ENCODE measurements at places on chromosomes 4 and X.

DNA sequence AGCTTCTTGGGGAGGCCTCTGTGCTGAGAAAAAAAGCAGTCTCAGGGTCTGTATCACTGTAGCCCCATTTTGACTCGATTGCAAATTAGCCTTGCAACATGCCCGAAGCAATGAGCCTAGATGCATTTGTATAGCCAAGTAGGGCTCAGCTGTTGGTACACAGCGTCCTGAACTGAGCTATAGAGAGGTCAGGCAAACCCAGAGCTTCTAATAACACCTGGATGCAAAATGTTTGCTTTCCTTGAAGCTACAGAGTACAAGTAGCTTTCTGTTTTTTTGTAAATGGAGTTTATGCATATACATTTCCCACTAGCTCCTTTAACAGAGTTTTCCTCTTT is 87.8 kb downstream of the PLAC1 start:
- no peak for DNase-seq

DNA sequence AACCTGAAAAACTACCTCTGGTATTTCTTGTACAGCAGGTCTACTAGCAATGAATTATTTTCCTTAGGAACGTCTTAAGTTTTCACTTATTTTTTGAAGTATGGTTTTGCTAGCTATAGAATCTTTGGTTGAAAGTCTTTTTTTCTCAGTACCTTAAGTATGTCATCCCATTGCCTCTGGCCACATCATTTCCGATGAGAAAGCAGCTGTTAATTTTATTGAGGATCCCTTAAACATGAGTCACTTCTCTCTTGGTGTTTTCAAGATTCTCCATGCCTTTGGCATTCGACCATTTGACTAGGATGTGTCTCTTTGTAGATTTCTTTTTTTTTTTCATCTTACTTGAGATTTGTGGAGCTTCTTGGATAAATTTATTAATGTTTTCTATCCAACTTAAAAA is 803.8 kb upstream of the AMOT start:
- DNase-seq, result no peak

GRCh38 chr4:151771664-151772063 is 10.9 kb upstream of the GATB start:
- no peak for DNase-seq

- no peak for DNase-seq
These were observed 98.8 kb downstream of the PCDH10 start for GRCh38 chr4:133247861-133248260.

DNA sequence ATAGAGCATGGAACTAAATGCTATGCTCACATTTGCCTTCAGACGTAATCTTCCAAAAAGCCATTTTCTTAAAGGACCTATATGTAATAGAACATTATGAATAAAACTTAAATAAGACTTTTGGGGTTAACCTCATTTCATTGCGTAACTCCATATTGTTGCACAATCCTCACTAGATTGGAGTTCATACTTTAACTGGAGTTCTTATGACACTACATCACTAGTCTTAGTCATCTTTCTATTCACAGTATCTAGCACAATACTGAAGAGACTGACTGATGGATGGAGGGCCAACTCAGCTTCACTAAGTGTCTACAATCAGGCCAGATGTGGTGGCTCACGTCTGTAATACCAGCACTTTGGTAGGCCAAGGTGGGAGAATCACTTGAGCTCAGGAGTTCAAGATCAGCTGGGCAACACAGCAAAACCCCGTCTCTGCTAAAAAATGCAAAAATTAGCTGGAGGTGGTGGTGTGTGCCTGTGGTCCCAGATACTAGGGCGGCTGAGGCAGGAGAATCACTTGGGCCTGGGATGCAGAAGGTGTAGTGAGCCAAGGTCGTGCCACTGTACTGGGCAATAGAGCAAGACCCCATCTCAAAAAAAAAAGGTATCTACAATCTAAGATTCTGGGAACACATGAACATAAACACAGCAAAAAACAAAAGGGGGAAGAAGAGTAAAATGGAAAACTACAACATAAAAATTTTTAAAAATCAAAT is 80.8 kb upstream of the MAB21L2 start:
- DNase-seq, result no peak

GRCh38 chrX:51955200-51955599 is 61.8 kb downstream of the MAGED1 start:
- DNase-seq, result no peak

GRCh38 chr4:145308598-145308997 is 128.2 kb upstream of the OTUD4 start:
- no peak for DNase-seq

DNA sequence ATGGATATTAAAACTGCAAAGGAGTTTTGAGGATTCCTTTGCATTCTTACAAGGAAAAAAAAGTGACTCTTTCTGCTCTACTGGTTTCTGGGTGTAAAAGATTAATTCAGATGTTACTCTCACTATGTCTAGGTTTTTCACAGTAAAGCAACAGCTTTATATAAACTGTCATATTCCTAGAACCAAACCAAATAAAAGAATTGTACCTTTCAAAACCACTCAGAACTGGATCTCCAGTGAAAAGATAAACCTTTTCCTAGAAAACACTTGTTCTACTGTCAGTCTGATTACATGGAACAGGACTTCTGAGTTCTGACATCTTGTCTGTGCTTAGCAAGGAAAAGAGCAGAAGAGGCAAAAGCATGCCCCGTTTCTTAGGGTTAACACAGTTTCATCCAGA is 5.0 kb upstream of the PPID start:
- no peak for DNase-seq

GRCh38 chr4:21976166-21976565 is 27.6 kb upstream of the KCNIP4 start:
- no peak for DNase-seq

GRCh38 chr4:17058536-17058915 is 160.1 kb upstream of the LDB2 start:
- no peak for DNase-seq

GRCh38 chr4:66949419-66949818 is 595.9 kb downstream of the CENPC start:
- DNase-seq, result no peak

DNA sequence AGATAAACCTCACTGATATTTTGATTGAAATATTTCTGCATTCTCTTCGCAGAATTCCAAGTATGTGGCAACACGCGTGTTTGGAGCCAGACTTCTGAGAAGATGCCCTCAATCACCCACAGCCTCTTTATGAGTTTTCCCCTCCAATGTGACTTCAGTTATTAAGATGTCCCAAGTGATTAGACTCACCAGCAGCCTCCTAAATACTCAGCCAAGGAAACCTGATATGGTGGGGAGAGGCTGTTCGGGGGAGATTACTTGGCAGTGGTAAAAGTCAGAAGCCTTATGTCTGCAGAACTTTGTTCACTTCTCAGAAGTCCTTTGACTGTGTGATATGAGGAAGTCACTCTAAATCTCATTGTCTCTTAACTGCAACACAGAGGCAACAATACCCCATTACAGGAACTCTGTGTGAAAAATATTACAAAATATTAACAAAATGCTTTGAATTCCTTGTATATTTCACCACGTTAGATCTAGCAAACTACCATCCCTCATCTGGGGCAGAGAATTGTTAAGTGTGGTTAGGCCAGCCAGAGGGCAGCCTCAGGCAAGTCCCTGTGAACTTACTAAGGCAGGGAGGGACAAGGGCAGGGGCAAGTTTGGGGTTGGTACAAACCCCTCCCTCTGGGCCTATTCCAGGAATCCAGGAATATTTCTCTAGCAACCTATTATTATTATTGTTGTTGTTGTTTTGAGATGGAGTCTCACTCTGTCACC is 151.4 kb upstream of the USP9X start:
- no peak for DNase-seq

GRCh38 chr4:3137908-3138307 is 63.4 kb downstream of the HTT start:
- DNase-seq, result no peak

DNA sequence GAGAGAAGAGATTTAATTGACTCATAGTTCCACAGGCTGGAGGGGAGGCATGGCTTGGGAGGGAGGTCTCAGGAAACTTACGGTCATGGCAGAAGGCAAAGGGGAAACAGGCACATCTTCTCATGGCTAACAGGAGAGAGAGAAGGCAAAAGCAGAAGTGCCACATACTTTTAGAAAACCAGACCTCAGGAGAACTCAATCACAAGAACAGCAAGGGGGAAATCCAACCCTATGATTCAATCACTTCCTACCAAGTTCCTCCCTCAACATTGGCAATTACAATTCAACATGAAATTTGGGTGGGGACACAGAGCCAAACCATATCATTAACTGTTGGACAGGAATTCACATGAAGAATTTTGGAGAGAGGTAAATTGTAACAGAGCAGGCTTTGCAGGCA is 485.3 kb upstream of the PITX2 start:
- DNase-seq, result no peak

DNA sequence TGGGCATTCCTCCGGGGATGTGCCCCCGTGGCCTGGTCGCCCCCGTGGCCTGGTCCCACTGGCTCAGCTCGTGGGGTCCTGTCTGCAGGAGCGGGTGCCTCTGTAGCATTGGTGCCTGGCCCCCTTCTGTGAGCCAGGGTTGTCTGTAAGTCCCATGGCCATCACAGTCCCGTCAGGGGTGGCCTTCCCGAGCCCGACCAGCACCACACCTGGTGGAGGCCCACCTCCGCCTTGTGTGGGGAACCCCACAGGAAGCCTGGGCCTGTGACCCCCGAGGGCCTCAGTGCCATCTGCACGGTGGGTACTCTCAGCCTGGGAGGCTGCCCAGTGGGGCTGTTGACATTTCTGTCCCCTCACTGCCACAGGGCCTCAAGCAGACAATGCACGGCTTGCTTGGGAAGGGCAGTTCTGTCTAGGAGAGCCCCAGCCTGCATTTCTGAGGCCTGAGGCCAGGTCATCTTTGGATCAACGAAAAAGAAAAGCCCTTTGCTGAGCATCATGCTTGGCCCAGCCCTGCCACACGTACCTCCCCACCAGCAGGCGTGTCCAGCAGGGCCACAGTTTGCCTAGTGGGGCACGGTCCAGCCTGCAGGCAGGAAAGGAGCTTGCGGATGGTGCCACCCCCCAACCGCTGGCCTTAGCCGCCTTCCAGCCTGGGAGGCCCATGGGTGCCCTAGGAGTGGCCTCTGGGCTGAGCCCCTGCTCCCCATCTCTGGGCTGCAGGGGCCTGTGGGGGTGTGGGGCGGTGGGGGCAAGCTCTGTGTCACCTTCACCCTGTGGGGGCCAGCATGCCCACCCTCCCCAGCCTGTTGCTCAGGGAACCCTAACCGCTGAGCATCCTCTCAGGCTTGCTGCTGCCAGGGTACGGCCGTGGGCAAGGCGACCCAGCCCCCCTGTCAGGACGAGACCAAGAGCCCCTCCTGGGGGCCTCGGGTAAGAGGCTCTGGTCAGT is 23.2 kb downstream of the NKX1-1 start:
- no peak for DNase-seq

DNA sequence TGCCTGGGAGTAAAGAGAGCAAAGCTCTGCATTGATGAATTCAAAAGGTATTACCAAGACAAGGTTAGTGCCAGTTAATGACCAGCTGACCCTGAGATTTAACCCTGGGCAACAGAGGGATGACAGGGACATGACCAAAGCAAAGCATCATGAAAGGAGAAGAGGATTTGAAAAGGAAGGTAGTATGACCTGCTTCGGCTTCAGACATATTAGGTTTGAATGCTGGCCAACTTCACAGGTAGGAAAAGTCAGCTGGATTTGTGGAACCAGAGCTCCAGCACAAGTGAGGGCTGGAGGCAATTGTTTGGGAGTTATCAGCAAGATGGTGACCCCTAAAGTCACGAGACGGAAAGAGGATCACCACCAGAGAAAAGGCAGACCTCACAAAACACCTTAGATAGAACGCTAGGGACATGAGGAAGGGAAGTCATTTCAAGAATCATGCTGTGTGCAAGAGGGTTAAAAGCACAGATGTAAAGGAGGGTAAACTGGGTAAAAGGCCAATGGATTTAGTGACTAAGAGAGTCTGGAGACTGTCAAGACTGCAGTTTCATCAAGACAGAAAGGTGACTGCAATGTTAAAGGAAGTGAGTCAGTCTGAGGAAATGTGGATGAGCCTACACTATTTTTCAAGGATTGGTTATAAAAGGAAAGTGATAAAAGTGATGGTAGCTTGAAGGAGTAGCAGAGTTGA is 45.6 kb downstream of the SH3RF1 start:
- DNase-seq, result no peak

GRCh38 chr4:105150503-105150902 is 3.8 kb downstream of the TET2 start:
- no peak for DNase-seq

GRCh38 chrX:38662640-38663039 is 101.3 kb downstream of the TSPAN7 start:
- no peak for DNase-seq

GRCh38 chr4:791898-792625 is 33.9 kb downstream of the CPLX1 start:
- peak; percentile 46 for DNase-seq

- no peak for DNase-seq
These were observed 2399.8 kb upstream of the TENM3 start for GRCh38 chr4:179843370-179843769.

GRCh38 chrX:48509245-48509590 is 426 bp downstream of the PORCN start:
- no peak for DNase-seq

- DNase-seq, result no peak
These were observed 75.5 kb downstream of the GALNT7 start for GRCh38 chr4:173243917-173244658.

GRCh38 chr4:132619968-132620367 is 529.1 kb upstream of the PCDH10 start:
- no peak for DNase-seq

- no peak for DNase-seq
These were observed 256.9 kb upstream of the TEX13A start for GRCh38 chrX:105477351-105477750.

GRCh38 chrX:47817897-47818296 is 18.8 kb upstream of the ZNF81 start:
- no peak for DNase-seq

GRCh38 chrX:35665311-35665710 is 132.8 kb upstream of the MAGEB16 start:
- no peak for DNase-seq

GRCh38 chr4:122755675-122756074 is 23.2 kb downstream of the BBS12 start:
- DNase-seq, result no peak

DNA sequence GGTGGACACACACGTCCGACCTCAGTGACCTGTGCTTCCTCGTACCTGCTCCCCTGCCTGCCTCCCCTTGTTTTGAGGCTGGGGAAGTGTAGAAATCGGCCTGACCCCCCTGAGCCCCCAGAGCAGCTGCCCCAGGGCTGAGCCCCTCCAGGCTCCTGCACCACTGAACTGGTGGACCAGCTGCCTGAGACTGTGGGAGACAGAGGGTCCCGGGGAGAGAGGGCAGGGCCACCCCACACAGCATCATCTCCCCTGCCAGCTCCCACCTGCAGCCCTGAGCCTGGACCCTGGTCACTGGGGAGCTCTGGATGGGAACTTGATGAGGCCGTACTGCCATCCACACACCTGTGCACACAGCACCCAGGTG is 15.0 kb upstream of the NAT8L start:
- DNase-seq, result no peak

- no peak for DNase-seq
These were observed 800.4 kb upstream of the AGA start for GRCh38 chr4:178242655-178243054.

DNA sequence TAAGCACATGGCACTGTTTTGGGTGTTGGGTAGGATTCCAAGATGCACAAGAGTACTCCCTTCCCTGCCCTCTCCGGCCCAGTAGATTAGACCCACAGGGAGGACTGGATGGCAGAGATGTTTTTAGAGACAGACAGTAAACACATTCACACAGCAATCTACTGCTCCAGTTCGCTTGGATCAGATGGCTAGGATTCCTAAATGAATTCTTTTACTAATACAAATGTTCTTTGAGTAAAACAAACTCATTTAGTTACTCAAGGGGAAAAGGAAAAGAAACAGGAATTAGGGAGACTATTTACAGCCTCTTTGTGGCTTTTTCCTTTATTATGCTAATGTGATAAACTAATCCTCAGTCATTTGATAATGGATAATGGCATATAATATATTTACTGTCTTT is 5.9 kb downstream of the SNX25 start:
- no peak for DNase-seq

Measured in stimulated activated CD4-positive, alpha-beta T cell treated with anti-CD3 and anti-CD28 coated beads, Interleukin-2, amount 100 ng/mL, for 48 hours (primary cell).